Activated effector memory CD4-positive, alpha-beta T cell treated with anti-CD3 and anti-CD28 coated beads, Interleukin-2, amount 50 U/mL, for 16 hours (primary cell): ENCODE measurements at places on chromosomes 2 and 18.
A peak's percentile ranks its signal among the peaks of the same experiment; 100 is the strongest.

GRCh38 chr2:134999521-134999920 is 47.7 kb downstream of the MAP3K19 start:
- DNase-seq = no peak

- DNase-seq = no peak
These were observed 403.1 kb upstream of the TRIB2 start for GRCh38 chr2:12313445-12314126.

DNA sequence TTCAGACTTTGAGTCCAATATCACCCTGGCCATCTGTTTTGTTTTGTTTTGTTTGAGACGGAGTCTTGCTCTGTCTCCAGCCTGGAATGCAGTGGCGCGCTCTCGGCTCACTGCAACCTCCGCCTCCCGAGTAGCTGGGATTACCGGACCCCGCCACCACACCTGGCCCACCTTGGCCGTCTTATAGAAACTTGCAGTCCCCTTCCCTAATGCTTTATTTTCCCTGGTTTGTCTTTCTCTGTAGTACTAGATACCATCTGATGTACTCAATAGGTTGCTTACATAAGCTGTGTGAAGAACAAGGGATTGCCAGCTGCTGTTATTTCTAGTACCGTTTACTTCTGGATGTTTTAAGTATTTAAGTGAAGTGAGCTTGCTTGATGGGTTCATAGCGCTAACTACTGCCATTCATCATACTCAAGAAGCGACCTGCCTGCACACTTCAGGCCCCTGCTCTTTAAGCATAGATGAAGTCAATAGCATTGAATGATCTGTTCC is 1.2 kb downstream of the RPL31 start:
- no peak for DNase-seq

DNA sequence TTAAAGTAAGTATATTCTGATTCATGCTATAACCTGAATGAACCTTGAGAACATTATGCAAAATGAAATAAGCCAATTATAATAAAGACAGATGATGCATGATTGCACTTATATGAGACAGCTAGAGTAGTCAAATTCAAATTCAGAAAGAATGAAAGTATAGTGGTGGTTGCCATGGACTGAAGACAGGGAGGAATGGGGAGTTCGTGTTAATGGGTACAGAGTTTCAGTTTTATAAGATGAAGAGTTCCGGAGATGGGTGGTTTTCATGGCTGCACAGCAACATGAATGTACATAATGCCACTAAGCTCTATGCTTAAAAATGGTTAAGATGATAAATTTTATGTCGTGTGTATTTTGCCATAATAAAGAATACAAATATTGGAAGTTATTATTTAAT is 751.2 kb downstream of the TSN start:
- no peak for DNase-seq

DNA sequence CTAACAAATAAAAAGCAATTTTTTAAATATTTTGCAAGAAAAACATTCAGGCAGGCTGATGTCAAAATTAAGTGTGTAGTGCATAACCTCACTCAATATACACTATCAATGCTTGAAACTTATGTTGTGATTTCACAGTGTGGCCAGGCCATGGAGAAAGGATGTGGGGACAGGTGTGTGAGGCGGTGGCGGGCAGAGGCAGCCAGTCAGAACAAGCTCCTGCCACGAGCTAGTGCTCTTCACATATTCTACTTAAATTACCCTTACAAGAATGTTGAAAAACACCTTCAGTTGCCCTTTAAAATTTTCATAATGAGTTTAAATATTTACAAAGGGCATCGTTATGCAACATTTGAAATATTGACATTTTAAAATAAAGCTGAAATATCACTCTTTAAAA is 43.2 kb downstream of the CYB5A start:
- DNase-seq = no peak

DNA sequence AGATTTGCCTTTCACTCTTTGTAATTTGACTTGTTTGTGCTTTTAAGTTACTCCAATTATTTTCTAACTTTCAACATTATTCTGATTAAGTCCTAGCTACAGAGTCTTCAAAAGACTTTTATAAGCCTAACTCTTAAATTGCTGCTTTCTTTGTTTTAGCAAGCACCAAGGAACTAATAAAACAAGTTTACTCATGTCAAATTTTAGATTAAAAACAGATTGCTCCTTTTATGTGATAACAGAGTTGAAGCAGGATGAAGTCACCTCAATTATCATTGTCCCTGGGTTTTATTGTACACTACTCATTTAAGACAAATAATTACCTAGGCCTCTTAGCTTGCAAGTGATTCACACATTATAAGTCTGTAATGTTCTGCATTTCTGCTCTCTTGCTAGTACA is 678.4 kb downstream of the ERBB4 start:
- DNase-seq = no peak

DNA sequence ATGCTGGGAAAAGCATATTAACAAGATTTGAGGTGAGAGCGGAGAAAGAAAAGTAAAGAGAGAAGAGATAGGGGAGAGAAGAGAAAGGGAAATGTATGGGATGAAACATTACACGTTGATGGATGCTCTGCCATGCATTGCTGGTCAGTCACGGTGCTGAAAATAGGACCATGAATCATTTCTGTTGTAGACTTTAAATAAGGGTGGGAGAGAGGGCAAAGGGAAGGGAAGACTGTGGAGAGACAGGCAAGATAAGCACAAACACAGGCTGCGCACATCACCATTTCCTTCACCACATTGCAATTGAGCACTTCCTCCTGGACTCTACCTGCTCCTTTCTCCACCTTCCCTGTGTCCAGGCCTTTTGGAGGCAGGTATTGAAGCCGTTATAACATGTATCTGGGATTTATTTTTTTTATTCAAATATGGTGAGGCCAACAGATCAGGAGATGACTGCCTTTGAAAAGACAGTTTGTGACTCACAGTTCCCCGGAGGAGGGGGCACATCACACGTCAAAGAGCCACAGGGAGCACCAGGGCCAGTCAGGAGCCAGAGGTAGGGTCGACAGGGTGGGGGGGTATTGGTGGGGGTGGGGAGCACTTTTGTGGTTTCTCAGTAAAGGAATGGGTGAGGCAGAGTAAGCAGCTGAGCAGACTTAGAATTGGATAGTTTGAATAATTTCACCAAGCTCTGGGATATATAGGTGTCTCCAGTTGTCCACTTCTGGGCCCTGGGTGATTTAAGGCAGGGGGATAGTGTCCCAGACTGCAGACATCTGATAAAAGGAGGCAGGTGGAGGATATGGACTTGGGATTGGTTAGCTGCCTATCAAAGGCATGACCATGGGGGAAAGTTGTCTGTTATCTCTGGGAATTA is 372.8 kb upstream of the ST6GAL2 start:
- DNase-seq = no peak

DNA sequence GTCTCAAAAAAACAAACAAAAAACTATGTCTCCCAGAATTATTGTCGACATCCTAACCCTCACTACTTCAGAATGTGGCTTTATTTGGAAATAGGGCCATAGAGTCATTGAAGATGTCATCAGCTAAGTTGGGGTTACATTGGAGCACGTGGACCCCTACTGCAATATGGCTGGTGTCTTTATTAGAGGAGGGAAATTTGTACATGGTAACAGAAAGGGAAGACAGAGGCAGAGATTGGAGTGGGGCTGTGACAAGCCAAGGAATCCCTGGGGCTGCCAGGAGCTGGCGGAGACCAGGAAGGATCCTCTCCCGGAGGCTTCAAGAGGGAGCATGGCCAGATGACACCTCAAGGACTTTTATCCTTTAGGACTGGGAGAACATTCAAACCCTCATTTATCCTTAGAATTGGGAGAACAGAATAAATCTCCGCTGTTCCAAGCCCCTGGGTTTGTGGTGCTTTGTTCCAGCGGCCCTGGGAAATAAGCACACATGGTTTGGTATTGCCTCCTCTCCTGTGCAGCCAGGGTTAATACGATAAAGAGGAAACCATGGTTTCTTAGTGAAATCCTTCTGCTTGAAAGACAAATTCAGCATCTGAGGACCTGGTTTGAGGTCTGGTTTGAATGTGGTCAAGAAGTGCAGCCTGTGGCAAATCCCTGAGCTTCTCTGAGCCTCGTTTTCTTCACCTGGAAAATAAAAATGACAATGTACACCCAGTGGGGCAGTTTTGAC is 184.7 kb downstream of the MYCN start:
- DNase-seq = no peak

GRCh38 chr2:68185541-68186164 is 28.0 kb downstream of the PNO1 start:
- DNase-seq = peak; percentile 86

DNA sequence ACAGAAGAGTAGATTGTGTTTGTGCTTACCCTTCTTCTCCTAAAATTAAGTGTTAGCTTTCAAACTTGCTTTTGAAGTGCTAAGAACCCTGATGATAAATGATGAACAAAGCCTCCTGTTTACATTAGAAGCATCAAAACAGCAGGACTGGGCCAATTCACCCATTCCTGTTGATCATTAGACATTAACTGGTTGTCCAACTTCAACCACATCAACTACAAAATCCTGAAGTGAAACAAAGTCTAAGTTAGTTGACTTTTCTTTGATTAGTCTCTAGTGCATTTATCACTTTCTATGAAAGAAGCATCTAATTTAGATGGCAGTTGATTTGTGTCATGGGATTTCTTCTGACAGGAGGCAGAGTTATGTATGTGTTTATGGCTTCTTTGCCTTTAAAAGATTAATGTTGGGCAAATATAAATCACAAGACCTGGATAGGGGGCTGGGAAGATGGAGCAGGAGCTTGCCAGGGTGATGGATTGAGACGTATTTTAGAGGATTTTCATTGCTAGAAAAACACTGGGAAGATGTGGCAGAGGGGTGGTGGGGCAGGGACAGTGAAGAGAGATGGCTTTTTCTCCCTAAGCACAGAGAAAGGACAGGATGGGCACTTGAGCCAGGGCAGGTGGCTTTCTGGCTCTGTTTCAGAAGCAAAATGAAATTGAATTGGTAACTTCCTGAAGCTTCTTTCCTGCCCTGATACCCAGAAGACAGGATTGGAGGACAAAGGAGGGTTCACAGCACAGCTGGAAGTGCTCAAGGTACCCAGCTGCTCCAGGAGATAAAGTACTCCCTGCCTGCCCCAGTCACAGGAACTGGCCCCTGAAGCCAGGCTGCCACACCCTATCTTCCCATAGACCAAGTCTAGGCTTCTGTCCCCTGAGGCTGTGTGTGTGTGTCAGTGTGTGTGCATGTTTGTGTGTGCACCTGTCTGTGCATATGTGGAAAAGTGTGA is 20.5 kb downstream of the GYPC start:
- DNase-seq = no peak

GRCh38 chr2:230266638-230267037 is 41.1 kb downstream of the SP140 start:
- DNase-seq = no peak

DNA sequence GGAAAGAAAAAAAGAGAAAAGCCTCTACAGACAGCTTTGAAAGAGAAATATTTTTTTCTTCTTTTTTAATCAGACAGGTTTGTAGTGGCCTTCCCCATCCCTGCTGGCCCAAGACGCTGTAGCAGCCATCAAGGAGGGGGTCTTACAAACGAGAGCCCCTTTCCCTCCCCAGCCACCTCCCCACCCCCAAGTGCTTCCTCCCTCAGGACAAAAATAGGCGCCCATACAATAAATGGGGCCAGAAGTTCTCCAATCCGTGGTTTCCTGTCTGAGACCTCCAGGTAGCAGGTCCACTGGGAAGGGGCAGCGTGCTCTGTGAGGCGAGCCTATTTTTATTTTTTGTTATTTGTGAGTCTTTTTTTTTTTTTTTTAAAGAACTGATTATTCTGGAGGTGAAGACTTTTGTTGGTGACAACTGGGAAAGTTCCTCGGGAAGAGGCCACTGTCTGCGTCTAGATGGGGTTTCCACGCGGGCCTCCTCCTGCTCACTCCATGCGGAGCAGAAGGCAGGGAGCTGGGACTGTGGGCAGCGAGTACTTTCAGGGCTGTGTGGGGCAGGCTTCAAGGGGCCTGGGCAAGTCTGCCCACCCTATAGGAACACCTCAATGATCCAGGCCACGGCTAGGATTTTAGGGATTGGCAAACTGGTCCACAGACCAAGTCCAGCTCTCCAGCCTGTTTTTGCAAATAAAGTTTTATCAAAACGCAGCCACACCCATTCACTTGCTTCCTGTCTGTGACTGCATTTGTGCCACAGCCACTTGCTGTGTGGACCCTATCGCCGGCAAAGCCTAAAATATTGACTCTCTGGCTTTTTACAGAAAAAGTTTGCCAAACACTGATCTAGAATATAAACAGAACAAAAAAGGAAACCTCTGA is 139.6 kb downstream of the CTIF start:
- peak; percentile 14 for DNase-seq

DNA sequence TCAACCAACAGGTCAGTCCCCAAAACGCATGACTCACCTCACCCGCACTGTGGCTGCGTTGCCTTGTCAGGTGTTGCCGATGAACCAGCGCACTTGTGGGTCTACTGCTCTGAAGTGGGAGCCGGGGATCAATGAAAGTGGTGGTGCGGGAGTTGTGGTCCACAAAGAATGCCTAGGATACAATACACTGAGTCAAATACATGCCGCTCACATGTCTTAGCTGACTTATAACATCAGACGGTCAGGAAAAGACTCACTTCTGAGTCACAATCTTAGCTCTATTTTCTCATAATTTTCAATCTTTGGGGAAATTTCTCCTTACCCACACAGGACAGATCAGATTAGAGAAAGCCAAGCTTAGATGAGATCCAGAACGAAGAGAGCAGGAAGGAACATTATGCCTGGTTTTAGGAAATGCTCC is 107.1 kb upstream of the STK17B start:
- peak; percentile 89 for DNase-seq

DNA sequence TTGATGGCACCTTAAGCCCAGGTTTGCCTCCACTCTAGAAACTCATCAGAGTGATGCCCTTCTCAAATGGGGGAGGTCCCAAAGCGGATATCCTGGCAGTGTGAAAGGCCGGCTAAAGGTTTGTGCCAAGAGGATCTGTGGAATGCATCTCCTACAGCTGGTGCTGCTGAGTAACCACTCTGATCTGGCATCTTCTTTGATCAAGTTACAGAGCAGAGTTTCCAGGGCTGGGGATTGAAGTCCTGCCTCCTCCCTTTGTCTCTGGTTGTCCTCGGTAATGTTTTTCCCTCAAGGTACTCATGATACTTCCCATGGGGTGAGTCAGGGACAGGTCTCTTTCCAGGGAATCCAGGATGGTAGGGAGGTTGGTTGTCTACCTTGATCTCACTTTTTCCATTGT is 24.6 kb downstream of the PRKRA start:
- DNase-seq = no peak

DNA sequence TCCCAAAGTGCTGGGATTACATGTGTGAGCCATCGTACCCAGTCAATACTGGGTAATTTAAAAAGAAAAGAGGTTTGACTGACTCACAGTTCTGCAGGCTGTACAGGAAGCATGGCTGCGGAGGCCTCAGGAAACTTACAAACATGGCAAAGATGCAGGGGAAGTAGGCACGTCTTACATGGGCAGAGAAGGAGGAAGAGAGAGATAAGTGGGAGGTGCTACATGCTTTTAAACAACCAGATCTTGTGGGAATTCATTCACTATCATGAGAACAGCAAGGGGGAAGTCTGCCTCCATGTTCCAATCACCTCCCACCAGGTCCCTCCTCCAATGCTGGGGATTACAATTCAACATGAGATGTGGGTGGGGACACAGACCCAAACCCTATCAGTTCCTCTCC is 192.5 kb downstream of the ATAD2B start:
- no peak for DNase-seq

GRCh38 chr2:241269707-241270520 is 45.6 kb downstream of the HDLBP start:
- DNase-seq = no peak
